ENCODE measurements at places on chromosomes 6 and 20.

DNA sequence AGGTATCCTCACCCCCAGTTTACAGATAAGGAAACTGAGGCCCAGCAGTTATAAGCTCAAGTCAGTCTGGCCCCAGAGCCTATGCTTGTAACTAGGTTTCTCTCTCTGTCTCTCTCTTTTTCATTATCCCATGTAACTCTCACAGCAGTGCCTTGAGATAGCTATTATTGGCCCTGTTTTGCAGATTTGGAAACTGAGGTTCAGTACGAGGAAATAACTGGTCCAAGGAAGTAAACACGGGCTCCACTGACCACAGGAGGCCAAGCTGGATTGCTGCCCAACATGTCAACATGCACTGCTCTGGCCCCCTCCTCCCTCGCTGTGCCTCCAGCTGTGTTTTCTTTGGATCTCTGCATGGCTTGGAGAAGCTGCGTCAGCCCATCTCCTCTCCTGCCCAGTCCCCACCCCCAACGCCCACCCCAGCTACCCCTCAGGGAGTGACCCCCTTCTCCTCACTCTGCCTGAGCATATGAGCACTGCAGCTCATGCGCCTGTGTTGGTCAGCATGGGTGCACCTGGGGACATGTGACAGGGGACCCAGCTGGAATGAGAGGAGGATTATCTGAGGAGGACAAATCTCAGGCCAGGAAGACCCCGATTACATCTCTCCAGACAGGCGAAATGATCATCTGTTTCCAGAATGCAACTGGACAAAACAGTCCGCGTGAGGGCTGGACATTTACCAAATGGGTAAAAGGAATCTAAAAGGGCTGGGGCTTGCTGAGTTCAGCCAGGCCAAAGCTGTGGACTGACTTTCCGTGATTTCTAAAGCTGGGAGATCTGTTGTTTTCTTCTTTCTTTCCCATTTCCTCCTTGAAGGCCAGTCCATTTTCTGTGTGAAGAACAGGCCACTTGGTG is 7.8 kb upstream of the PLTP start:
- no peak for DNase-seq

DNA sequence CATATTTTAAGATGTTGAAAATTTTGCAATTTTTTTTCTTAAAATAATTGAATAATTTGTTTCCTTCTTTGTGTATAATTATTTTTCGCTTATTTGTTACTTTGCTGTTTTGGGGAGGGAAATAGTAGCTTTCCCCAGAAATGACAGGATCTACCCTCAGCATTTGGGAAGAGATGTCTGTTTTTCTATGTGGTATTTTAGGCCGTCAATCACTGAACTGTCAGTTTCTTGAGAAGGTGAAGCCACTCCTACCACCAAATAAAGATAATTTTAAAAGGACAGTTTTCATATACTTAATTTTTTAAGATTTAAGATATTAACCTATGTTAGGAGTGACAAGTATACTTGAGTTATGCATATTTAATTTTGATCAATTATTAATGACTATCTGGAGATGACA is 31.5 kb downstream of the TSBP1 start:
- no peak for DNase-seq

DNA sequence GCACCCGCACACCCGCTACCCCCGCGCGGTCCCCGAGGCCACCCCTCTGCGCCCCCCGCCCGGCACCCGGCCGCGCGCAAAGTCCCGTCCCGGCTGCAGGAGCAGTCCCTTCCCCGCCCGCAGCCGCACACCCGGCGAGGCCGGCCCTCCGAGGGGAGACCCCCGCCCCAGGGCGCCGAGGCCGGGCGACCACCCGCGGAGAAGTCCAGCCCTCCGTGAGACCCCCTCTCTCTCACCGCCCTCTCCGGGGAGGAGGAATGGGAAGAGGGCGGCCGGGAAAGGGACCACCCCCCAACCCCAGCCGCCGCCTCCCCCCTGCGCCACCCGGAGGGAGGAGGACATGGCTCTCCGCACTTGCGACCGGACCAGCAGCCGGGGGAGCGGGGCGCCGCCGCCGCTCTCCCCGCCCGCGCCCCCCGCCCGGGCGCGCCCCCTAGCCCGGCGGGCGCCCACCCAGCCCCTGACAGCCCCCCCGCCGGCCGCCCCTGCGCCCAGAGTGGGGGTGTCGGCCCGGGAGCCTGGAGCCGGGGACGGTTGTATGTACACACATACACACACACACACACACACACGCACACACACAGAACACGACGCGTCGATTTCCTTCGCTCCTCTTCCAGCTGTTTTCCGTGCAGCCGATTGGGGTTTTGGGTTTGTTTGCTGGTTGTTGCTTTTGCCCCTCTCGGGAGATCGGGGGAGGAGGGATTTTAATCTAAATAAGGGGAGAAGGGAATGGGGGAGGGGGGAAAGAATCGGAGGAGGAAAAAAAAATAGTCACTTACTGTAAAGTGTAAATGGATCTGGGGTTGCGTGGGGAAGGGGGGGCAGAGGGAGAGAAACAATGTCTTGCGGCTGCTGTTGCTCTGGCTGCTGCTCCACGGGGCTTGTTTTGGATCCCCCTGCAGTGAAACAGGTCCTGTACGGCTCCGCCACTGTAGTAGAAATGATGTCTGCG is at the start of gene ATXN1:
TSS of gene ATXN1 (minus strand) at position 945 of the 955 bp plus-strand sequence.
- DNase-seq = no peak

DNA sequence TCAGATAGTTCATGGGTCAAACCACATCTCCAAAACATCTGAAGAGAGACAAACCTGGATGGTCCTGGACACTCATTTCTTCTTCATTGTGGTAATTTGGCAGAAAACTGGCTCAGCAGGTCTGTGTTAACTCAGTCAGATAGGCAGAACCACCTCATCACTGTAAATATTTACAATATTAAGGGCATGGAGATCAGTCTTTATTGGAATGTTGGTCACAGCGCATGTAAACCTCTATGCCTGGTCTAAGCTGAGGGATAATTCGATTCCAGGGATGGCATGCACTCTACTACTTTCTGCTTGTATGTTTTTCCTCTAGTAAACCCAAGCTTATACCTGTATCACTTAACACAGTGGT is 4.0 kb upstream of the TBC1D7 start:
- DNase-seq = no peak

GRCh38 chr6:90502381-90502780 is 84.5 kb downstream of the MAP3K7 start:
- DNase-seq = no peak
